ENCODE measurements at places on chromosomes 16 and 17. TPM values are rescaled to one million over a fixed set of nuclear protein-coding genes. Genes with fewer than 3 reads are reported as not detected.

GRCh38 chr16:11004351-11004750 lies 60.0 kb downstream of the CLEC16A start:
- no peak for DNase-seq

- DNase-seq, result no peak
Observed at GRCh38 chr16:77331043-77331442, 103.8 kb downstream of the ADAMTS18 start.

- no peak for DNase-seq
Observed at GRCh38 chr17:47816111-47816735, 5.4 kb downstream of the OSBPL7 start.

- no peak for DNase-seq
Observed at GRCh38 chr16:1206326-1206725, 18.7 kb downstream of the TPSG1 start.

DNA sequence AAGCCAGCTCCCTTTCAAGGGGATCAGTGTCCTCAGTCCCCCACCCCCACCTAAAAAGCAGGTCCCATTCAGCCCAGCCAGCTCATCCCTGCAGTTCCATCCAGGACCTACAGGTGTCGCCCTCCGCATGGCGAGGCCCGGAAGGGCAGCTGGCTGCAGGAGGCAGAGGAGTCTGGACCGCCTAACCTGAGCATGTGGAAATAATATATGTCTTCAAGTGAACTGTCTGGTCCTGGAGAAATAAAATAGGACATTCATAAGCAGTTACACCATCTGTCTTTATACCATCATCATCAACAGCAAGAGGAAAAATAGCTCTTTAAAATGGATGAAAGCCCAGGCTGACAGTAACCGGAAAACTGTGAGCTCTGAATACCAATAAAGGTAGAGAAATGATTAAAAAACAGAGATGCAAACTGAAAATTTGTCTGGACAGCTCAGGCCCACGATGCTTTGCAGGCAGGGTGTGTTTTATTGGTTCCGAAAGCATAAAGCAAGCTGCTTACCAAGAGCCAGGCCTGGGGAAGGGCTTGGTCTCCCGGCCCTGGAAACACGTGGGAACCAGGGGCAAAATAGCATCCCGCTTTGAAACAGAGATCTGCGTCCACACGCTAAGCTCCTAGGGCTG lies 215.2 kb downstream of the ZFHX3 start:
- DNase-seq, result peak; percentile 92

GRCh38 chr17:66682283-66682682 lies 152.6 kb upstream of the CACNG5 start:
- peak; percentile 69 for DNase-seq

GRCh38 chr17:66073384-66073783 lies 118.5 kb downstream of the CEP112 start:
- no peak for DNase-seq

The TMIGD1 gene
- polyA plus RNA-seq, result not detected

The ARL5C gene
- polyA plus RNA-seq, result not detected

The CBLN1 gene
- polyA plus RNA-seq, result 2.7 TPM

The TNFRSF17 gene
- polyA plus RNA-seq, result not detected

All from right cardiac atrium (tissue), 5 donors.